ENCODE measurements at places on chromosomes 3 and 15. TPM values are rescaled to one million over a fixed set of nuclear protein-coding genes. Genes with fewer than 3 reads are reported as not detected.

The CORO2B gene
- polyA plus RNA-seq, result 49.7 TPM

The CRYGS gene
- 9.8 TPM for polyA plus RNA-seq

The STRIT1 gene
- polyA plus RNA-seq, result 1.0 TPM

The PYGO1 gene
- 16.5 TPM for polyA plus RNA-seq

The CMTM7 gene
- polyA plus RNA-seq, result 20.6 TPM

The PLXNB1 gene
- polyA plus RNA-seq, result 123 TPM

The CHRM5 gene
- 1.2 TPM for polyA plus RNA-seq

The SERINC4 gene
- 0.29 TPM for polyA plus RNA-seq

The SYNPR gene
- 56.2 TPM for polyA plus RNA-seq

The KLHL6 gene
- 1.6 TPM for polyA plus RNA-seq

The TARS3 gene
- polyA plus RNA-seq, result 33.4 TPM

The MITF gene
- 7.5 TPM for polyA plus RNA-seq

The SH3GL3 gene
- polyA plus RNA-seq, result 84.8 TPM

The ZIC1 gene
- polyA plus RNA-seq, result 207 TPM

The MAN2C1 gene
- polyA plus RNA-seq, result 155 TPM

The PTPRG gene
- 29.2 TPM for polyA plus RNA-seq

The GHSR gene
- 0.29 TPM for polyA plus RNA-seq

Measured in spinal cord (tissue), 10 donors.